ENCODE measurements at places on chromosomes 7 and 10. TPM values are rescaled to one million over a fixed set of nuclear protein-coding genes. Genes with fewer than 3 reads are reported as not detected.

Gene H2BK1
- total RNA-seq = not detected

Gene ZFAND4
- 4.2 TPM for total RNA-seq

Gene COL28A1
- total RNA-seq = 0.97 TPM

Gene SEMA4G
- 8.4 TPM for total RNA-seq

Gene TMEM176B
- 0.17 TPM for total RNA-seq

Gene ZNF107
- total RNA-seq = 2.2 TPM

Gene AGAP5
- total RNA-seq = 2.2 TPM

Gene SAP25
- total RNA-seq = not detected

Data from A549 treated with Hydrocortisone at 1 μM for 4 hours (cell line).